Neural progenitor cell (in vitro differentiated cells): ENCODE measurements at places on chromosomes 1 and 21.
A peak's percentile ranks its signal among the peaks of the same experiment; 100 is the strongest.

DNA sequence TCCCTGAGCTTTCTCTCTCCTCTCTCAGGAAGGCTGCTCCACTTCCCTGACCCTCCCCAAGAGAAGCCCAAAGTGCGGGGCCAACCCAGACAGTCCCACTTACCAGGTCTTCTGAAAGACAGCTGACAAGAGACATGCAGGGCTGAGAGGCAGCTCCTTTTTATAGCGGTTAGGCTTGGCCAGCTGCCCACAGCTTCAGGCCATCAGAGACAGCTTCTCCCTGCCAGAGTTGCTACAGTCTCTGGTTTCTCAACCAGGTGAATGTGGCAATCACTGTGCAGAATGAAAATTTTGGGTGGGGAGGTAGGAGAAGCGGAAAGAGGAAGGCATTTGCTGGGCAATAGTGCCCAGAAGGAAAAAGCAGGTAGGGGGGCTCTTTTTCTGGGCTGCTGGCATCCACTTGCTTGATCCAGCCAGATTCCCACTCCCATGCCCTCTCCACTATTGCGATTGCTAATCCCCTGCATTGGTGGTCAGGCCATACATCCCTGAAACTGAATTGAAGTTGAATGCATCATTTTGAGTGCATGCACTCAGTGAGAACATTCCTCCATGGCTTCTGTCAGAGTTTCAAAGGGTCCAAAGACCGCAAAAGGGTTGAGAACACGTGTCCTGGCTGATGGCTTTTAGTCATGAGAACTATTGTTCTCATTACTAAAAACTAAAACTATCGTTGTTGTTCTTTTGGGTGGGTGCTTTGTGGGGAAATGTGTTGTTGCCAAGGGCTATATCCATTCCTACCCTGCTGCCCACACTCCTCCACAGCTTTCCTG, at the start of gene S100A8:
Gene S100A8, minus strand, starts transcription at position 136 of the 773 bp plus-strand sequence. CDS start 538 bp downstream, outside the sequence.
- DNase-seq = no peak

DNA sequence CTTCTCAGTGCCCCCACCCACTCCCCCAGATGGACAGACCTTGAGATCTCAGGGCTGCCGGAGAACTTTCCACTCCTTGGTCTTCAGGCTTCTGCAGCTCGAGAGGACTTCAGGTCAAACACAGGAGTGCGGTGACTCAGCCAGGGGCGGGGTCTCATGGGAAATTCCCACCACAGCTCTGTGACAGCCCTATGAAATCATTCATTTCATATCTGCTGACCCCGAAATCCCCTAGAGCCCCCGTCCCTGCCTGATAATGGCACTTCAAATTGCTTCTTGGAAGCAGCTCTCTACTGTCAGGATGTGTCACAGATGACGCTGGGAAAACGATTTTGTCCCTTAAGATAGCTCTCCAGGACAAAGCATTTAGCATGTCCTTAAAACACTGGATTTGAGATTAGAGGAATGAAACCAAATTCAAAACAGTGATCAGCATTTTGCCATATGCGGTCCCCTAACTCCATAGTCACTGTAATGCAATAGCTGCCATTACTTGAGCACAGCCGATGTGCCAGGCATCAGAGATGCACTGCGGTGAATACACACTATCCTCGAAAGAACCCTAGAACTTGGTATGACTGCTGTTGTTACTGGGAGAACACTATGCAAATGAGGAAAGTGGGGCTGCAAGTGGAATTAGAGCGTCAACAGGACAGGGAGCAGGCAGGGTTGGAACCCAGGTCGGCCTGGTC, at the start of gene TNFRSF9:
Gene TNFRSF9, minus strand, starts transcription at position 95 of the 692 bp plus-strand sequence. CDS start 845 bp downstream, outside the sequence.
- DNase-seq = no peak

- DNase-seq = peak; percentile 49
Observed at GRCh38 chr1:38085666-38086330, 39.2 kb upstream of the POU3F1 start.

- DNase-seq = no peak
Observed at GRCh38 chr1:36377791-36378492, 7.8 kb downstream of the STK40 start.

- DNase-seq = no peak
Observed at GRCh38 chr1:165915480-165915879, 88.1 kb downstream of the UCK2 start.

- peak; percentile 73 for DNase-seq
Observed at GRCh38 chr1:22722901-22723550, 12.4 kb downstream of the EPHB2 start.

GRCh38 chr21:42079939-42080787, 9.0 kb downstream of the UMODL1 start:
- no peak for DNase-seq

GRCh38 chr21:42677339-42678321, 24.2 kb downstream of the PDE9A start:
- no peak for DNase-seq

- no peak for DNase-seq
Observed at GRCh38 chr1:73100216-73100615, 817.9 kb upstream of the NEGR1 start.

DNA sequence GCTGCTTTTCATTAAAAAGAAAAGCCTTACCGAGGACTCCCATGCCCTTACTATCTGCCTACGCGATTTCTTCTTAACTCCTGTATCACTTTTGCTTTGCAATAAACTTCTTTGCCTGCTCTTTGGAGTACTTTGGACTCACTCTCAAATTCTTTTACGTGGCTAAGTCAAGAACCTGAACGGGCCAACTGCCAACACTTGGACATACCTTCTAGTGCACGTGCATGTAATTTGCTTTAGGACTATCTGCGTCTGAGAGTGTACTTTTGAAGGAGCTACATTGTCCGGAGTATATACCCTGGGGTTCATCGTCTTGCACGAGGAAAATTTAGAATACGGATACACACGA, 3.6 kb upstream of the OTUD3 start:
- no peak for DNase-seq

DNA sequence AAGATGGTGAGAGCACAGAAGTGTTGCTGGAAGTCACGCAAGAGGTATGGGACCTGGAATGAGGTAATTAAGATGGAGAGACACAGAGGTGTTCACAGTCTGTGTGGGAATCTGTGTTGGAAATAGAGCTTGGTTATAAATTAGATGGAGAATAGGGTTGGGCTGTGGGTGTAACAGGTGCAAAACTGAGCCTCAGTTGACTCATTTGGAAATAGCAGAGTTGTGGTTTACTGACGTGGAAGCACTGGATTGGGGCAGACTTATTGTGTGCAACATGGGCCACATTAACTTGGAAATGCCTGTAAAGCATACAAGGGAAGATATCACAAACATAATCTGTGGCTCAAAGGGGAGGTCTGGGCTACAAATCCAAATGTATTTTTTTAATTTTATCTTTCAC, 13.0 kb downstream of the CAMSAP2 start:
- DNase-seq = no peak

- peak; percentile 70 for DNase-seq
Observed at GRCh38 chr1:52142220-52143183, 613 bp downstream of the ZFYVE9 start.

- no peak for DNase-seq
Observed at GRCh38 chr1:19068639-19069276, 112.3 kb upstream of the IFFO2 start.

DNA sequence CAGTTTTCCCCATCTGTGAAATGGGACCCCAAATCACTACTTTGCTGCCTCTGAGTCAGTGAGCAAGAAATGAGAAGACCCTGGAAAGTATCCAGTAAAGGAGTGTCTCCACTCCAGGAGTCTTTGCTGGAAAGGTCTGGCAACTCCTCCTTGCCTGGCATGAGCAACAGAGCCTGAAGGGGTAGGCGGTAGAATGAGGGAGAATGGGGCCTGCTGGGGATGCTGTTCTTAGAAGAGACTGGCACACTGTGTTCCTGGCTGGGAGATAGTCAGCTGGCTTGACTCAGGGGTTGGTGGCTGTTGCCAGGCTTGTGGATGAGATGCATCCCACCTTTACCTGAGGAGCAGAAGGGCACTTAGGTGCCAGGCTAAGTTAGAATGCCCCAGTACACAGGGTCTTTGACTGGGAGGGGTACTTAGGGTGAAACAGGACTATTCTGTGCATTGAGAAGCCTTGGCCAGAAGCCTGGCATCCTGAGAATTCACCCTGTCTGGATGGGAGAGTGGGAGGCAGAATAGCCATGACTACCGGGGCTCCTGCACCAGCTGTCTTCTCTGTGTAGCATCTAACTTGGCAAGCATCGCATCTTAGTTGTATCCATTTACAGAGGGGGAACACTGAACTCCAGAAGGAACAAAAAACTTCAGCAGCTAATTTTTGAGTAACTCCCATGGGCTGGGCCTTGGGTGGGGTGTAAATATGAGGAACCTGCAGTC, 2.5 kb downstream of the MFSD2A start:
- DNase-seq = no peak

DNA sequence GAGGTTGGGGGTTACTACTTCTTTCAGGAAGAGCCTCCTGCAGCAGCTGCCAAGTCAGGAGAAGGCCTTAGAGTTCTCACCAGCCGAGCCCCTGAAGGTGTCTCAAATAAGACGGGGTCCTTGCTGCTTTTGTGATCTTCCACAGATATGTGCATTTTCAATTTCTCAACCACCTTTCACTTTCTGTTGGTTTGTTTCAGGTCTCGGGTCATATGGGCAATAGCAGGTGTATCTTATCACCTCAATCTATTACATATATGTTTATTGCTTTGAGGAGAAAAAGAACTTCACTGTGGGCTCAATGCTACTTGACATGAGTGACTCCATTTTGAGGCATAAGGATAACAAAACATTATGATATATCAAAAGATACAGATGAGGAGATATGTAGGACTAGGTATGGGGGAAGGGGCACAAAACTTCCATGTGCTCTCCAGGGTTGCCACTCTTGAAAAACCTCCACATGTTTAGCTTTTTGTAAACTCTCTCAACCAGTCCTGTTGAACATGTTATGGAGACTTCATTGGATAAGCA, 1171.4 kb upstream of the ADGRL2 start:
- no peak for DNase-seq

- no peak for DNase-seq
Observed at GRCh38 chr21:33369586-33369985, 33.6 kb upstream of the IFNGR2 start.

- DNase-seq = no peak
Observed at GRCh38 chr1:212583643-212584042, 24.9 kb upstream of the ATF3 start.

- peak; percentile 95 for DNase-seq
Observed at GRCh38 chr1:38285807-38286530, 239.4 kb upstream of the POU3F1 start.

- no peak for DNase-seq
Observed at GRCh38 chr1:228101614-228101993, 1.5 kb downstream of the C1orf35 start.

GRCh38 chr1:21869620-21870121, 57.6 kb downstream of the LDLRAD2 start:
- no peak for DNase-seq

GRCh38 chr1:93565496-93566206, 116.0 kb downstream of the BCAR3 start:
- DNase-seq = no peak

DNA sequence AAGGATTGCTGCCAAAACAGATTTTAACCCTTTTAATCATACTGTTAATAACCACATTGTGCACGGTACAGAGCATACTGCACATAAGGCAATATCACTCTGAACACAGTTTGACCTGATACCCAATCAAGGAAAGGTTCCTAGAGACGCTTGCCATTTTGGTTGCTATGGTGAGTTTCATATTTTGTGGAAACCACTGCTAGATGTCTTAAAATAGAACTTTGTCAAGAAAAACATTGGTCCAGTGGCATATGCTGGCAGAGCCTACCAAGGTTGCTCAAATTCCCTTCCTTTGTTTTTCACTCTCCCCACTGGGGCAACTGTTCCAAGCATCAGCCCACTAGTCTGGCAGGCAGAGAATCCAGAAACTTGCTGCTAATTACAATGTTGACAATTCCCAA, 114.8 kb upstream of the DPYD start:
- no peak for DNase-seq

GRCh38 chr1:29269382-29269781, 33.1 kb downstream of the PTPRU start:
- DNase-seq = no peak

- no peak for DNase-seq
Observed at GRCh38 chr1:116365857-116366256, 7.2 kb upstream of the ATP1A1 start.

DNA sequence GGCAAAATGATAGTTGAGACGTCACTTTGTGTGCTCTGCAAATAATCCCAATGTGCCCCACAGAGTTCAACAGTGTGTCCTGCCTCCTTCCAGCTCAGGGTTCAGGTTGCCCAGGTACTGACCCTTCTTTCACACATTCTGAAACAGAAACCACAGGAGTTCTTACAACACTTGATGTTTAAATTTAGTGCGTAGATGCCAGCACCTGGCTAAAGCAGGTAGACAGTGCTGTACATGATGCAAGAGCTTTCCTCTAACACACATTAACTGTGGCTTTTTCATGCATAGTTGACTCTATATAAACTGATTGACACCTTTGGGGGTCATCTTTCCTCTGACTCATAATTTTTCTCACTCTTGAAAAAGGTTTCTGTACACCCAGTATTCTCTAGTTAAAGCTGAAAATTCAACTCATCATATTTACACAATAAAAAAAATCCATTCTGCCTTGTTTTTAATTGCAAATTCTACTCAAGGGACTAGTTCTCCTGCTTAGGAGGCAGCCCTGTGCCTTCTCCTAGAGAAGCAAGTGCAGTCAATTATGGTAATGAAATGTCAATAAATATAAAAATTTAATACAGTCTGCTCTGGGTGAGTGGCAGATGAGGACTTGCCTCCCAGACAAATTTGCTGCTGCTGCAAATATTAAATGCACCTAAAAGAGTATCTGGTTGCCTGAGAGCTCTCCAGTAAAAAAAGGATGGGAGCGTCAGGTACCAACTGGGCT, 91.4 kb downstream of the NR5A2 start:
- DNase-seq = no peak

GRCh38 chr1:101588677-101589076, 351.9 kb downstream of the S1PR1 start:
- no peak for DNase-seq

DNA sequence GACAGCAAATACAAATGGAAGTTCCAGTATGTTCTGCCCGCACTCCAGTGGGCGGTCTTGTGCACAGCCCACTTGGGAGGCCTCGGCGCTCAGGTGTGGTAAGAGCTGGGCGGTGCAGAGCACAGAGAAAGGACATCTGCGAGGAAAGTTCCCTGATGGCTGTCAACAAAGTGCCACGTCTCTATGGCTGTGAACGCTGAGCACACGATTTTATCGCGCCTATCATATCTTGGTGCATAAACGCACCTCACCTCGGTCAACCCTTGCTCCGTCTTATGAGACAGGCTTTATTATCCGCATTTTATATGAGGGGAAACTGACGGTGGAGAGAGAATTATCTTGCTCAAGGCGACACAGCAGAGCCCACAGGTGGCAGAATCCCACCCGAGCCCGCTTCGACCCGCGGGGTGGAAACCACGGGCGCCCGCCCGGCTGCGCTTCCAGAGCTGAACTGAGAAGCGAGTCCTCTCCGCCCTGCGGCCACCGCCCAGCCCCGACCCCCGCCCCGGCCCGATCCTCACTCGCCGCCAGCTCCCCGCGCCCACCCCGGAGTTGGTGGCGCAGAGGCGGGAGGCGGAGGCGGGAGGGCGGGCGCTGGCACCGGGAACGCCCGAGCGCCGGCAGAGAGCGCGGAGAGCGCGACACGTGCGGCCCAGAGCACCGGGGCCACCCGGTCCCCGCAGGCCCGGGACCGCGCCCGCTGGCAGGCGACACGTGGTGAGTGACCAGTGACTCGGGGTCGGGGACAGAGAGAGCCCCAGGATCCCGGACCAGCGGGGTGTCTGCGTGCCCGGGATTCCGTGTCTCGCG, at the start of gene IL12RB2:
Gene IL12RB2, plus strand, starts transcription at position 623 of the 810 bp plus-strand sequence. CDS start 12,496 bp downstream, outside the sequence.
- peak; percentile 81 for DNase-seq

- DNase-seq = no peak
Observed at GRCh38 chr1:78377356-78377928, 113.3 kb upstream of the PTGFR start.
